ENCODE measurements at places on chromosomes 1 and 21.

- DNase-seq: no peak
Measured at GRCh38 chr21:34651642-34652041, 17.2 kb upstream of the CLIC6 start.

DNA sequence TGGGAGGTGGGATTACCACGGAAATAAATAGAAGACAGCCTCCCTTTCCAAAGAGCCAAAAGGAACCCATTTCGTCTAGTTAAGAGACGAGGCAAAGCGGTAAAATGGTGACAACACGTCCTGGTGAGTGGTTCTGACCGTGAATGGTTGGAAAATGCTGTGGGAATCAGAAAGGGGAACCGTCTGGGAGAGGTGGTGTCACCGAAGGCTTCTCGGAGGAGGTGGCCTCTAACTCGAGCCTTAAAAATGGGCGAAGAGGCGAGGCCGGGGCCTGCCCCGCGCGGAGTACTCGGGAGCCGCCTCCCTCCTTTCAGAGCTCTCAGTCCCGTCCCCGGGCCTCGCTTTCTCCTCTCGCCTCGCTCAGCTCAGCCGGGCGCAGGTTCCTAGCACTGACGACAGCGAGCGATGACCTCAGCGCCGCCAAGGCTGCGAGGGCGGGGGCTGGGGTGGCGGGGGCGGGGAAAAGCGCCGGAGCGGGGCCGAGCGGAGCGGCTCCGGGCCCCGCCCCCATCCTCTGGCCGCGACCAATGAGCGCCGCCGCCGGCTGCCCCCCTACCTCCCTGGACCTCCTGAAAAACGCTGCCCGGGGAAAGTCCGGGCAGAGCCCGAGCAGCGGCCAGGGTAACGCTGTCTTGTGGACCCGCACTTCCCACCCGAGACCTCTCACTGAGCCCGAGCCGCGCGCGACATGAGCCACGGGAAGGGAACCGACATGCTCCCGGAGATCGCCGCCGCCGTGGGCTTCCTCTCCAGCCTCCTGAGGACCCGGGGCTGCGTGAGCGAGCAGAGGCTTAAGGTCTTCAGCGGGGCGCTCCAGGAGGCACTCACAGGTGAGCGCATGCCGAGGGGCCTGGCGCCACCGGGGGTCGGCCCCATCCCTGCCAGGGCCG lies at the start of gene BTG2:
Gene BTG2 (plus strand): TSS at position 601 of the 890 bp plus-strand sequence. CDS start 88 bp downstream, at position 689.
- DNase-seq: no peak

DNA sequence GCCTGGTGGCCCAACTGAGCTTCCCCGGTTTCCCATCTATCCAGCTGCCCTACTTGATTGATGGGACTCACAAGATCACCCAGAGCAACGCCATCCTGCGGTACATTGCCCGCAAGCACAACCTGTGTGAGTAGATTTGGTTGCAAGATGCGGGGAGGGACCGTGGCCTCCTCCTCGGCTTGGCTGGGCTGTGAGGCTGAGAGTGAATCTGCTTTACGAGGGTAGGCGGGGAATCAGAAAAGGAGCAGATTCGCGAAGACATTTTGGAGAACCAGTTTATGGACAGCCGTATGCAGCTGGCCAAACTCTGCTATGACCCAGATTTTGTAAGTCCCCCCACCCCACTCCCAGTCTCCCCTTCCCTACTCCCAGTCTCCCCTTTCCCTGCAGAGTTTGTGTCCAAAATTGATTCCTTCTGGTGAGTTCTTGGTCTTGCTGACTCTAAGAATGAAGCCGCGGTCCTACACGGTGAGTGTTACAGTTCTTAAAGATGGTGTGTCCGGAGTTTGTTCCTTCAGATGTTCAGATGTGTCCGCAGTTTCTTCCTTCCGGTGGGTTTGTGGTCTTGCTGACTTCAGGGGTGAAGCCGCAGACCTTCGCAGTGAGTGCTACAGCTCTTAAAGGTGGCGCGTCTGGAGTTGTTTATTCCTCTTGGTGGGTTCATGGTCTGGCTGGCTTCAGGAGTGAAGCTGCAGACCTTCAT lies 1.5 kb downstream of the GSTM2 start:
- no peak for DNase-seq

DNA sequence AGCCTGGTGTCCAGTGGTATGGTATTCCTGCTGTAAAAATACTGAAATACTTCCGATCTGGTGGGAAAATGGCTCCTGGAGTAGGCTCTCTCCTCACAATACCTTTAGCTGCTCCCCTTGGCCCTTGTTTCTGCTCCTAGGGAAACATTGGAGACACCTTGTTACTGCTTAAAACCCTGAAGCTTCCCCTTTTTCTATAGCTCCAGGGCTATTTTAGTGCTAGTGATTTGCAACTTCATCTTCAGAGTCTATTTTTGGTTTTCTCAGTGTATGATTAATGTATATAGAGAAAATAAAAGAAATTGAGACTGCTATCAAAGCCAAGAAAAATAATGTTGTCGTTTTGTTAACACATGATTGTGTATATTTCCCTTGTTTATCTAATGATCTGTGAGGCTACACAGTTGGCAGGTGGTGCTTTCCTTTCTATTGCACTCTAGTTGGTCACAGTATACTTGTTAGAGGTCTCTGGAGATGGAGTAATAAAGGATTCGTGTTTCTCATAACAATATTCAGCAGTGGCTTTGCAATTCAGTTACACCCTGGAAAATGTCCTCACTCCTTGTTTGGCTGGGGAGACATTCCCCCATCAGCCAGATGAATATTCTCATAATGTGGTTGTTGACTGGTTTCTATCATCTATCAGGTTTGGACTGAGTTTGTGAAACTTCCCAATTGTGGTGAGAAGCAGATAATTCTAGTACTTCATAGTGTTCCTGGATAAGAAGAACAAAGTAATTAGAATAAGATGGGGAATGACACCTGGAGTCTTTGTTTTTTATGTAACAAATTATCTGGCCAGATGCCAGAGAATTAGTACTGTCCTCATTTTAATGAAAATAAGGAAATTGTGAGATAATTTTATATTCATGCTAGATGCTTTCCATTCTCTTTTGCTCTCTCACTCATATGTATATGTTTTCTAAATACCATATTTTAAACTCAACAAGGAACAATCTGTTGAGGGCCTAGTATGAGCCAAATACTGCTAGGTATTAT lies 44.8 kb upstream of the CACYBP start:
- DNase-seq: no peak

DNA sequence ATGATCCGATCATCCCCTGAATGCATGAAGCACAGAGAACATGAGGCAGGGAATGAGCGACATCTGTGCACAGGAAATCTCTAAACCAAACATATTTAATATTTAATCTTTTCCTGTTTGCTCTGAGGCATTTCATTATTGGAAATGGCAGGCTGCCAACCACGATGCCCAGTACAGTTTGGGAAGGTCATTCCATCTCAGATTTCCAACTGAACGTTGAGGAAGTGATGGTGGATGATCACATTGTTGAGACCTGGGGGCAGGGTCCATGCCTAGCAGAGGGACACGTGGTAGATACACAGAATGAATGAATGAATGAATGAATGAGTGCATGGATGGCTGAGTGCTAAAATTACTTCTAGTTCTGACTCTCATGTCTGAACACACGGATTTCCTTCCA lies 15.9 kb upstream of the FASLG start:
- no peak for DNase-seq

GRCh38 chr1:184482136-184482535 lies 95.3 kb downstream of the C1orf21 start:
- no peak for DNase-seq

DNA sequence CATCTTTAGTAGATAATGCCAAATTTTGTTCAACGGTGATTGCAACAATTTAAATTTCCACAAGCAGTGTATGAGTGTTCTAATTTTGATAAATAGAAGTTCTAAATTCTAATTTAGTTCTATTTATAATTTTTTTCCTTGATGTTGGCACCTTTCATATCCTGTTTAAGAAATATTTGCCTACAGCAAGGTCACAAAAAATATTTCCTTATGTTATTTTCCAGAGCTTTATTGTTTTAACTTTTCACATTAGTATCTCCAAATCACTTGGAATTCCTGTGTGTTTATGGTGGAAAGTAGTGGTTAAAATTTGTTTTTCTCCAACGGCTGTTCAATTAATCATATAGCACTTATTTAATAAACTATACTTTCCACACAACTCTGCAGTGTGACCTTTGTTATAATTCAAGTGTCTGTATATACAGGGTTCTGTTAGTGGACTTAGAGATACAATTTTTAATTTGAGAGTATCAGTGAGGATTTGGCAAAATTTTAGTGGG lies 94.3 kb upstream of the CD55 start:
- DNase-seq: no peak

DNA sequence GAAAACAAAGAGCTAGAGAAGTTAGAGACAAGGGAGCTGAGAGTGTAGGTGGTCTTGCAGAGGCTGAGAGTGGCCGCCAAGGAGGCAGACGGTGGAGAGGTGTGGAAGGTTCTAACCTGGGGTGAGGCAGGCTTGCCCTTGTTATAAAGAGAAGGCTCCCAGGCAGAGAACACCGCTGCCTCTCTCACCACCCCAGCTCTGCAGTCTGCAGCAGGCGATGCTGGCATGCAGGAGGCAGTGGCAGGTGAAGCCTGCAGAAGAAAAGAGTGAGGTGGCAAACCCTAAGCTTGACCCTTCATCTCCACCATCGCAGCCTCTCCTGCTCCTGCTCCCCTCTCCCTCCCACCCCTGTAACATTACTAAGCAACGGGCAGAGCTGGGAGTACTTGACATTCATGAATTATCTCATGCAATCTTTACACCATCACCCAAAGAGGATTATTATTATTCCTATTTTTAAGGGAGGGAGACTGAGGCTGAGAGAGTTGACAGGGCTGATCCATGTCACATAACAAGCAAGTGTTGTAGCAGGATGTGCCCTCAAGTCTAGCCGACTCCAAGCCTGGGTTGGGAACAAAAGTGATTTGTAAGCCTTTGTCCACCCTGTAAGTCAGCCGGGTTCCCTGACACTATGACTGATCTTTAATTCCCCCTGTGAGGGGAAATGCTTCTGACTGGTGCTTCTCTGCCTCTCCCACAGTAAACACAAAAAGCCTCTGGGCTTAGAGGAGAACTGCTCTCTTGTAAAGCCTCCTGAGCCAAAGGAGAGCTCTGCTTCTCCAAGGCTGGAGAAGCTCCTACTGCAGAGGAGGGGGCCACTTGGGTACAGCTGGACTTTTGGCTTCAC lies 36.1 kb downstream of the KANK4 start:
- no peak for DNase-seq

DNA sequence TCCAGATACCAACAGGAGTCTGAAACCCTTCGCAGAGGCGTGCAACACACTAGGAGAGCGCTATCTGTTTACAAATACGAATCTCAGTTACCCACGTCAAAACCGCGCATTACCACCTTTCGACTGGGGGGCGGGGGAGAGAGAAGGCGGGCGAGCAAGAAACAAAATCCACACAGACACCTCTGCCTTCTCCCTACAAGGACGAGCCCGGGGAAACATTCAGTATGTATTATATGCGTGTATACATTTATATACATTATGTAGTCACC lies 722 bp downstream of the TUT4 start:
- DNase-seq: peak; percentile 25

GRCh38 chr1:11746795-11747487 lies 11.0 kb downstream of the AGTRAP start:
- no peak for DNase-seq

DNA sequence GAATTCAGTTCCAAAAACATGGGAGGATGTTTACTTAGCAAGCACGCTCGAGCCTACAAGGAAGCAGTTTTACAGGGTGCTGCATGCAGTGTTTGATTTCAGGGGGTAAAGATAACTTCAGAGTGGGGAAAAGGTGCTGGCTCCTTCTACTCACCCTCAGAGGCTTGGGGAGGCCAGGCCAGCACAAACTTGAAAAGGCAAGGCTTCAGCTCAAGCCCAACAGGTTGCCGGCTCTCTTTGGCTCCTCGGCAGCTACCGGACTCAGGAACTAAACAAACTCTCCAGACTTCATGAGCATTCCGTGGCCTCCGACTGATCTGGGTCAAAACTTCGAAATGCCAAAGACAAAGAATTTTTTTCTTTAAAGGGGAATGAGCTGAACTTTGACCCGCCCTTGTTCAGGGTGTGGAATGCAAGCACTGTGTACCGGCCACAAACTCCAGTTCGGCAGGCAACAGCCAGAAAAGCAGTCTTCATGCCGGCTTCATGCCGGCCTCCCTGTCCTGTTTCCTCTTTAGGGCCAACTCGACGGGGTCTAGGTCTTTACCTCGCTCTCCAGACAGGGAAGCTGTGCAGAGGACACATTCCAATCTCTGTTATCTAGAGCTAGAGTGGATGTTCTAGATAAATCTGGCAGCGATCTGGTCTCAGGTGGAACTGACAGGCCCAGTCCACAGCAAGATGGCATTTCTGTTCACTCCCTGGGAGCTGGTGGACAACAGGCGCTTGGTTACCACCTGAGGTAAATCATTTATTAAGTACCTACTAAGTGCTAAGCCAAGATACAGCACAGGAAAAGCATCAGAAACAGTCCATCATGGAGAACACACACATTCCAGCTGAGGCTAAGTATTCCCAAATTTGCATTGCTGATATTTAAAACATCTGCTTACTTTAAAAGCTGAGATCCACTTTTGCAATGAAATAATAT lies 75.0 kb downstream of the CD46 start:
- DNase-seq: no peak

DNA sequence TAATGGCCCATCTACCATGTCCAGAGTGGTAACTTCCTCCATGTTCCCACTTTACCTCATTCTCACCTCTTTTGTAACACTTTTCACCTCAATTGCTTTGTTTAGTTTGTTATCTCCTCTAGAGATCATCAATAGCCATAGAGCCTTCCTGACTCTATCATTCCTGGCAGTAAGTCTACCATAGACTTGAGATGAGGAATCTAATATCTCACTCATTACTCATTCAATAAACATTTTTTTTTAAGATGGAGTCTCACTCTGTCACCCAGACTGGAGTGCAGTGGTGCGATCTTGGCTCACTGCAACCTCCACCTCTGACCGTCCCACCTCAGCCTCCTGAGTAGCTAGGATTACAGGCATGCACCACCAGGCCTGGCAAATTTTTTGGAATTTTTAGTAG lies 7.1 kb downstream of the NMNAT2 start:
- DNase-seq: no peak

DNA sequence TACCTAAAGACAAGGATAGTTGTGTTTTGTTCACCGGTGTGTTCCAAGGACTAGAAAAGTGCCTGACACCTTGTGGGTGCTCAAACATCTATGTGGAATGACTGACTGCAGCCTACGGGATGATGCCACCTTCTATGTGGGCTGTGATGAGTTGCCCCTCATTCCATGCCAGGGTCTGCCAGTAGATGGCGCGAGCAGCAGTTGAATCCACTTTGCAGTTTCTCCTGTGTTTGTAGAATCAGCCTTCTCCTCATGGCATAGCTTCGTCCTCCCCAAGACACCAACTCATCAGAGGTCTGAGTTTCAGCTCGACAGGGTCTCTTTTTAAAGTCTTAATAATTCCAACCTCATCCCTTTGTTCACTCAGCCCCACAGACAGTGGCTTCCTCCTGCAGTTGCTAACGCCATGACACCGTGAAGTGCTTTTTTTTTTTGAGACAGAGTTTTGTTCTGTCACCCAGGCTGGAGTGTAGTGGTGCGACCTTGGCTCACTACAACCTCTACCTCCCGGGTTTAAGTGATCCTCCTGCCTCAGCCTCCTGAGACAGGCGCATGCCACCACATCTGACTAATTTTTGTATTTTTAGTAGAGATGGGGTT lies 133.7 kb downstream of the CAPN8 start:
- no peak for DNase-seq

GRCh38 chr1:99577313-99577712 lies 68.6 kb upstream of the PALMD start:
- no peak for DNase-seq

GRCh38 chr1:243253211-243253925 lies 1.7 kb downstream of the CEP170 start:
- no peak for DNase-seq

- DNase-seq: no peak
Measured at GRCh38 chr1:54493608-54494007, 54.4 kb upstream of the ACOT11 start.

- DNase-seq: no peak
Measured at GRCh38 chr1:218475275-218475674, 130.1 kb downstream of the TGFB2 start.

- DNase-seq: no peak
Measured at GRCh38 chr1:35600593-35600992, 27.5 kb downstream of the TFAP2E start.
